ENCODE measurements at places on chromosomes 1 and 21.

DNA sequence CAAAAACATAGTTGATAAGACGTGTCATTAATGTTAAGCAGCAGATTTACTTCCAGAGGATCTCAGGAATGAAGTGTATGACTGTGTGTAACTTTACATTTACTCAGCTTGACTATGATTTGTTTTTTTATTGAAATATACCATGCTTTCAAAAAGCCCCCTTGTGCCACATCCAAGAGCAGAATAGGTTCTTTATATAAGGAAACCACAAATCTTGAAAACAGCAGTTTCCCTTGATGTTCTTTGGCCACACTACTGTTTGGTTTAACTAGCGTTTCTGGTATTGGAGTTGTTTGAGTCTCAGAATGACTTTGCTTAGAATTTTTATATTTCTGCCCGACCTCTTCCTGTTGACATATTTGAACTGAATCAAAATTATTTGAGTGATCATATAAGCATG is 25.0 kb downstream of the LRRC8C start:
- peak; percentile 7 for DNase-seq

- DNase-seq: no peak
Measured at GRCh38 chr1:21340230-21340945, 50.1 kb upstream of the ECE1 start.

DNA sequence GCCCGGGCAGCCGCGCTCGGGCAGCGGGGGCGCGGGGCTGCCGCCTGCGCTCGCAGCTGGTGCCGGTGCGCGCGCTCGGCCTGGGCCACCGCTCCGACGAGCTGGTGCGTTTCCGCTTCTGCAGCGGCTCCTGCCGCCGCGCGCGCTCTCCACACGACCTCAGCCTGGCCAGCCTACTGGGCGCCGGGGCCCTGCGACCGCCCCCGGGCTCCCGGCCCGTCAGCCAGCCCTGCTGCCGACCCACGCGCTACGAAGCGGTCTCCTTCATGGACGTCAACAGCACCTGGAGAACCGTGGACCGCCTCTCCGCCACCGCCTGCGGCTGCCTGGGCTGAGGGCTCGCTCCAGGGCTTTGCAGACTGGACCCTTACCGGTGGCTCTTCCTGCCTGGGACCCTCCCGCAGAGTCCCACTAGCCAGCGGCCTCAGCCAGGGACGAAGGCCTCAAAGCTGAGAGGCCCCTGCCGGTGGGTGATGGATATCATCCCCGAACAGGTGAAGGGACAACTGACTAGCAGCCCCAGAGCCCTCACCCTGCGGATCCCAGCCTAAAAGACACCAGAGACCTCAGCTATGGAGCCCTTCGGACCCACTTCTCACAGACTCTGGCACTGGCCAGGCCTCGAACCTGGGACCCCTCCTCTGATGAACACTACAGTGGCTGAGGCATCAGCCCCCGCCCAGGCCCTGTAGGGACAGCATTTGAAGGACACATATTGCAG is 3.0 kb downstream of the ARTN start:
- no peak for DNase-seq

- no peak for DNase-seq
Measured at GRCh38 chr1:12067900-12068821, 5.1 kb downstream of the TNFRSF8 start.

- DNase-seq: no peak
Measured at GRCh38 chr21:42353623-42354022, 2.8 kb upstream of the TFF2 start.

- DNase-seq: no peak
Measured at GRCh38 chr1:33143176-33143575, 38.7 kb downstream of the TRIM62 start.

DNA sequence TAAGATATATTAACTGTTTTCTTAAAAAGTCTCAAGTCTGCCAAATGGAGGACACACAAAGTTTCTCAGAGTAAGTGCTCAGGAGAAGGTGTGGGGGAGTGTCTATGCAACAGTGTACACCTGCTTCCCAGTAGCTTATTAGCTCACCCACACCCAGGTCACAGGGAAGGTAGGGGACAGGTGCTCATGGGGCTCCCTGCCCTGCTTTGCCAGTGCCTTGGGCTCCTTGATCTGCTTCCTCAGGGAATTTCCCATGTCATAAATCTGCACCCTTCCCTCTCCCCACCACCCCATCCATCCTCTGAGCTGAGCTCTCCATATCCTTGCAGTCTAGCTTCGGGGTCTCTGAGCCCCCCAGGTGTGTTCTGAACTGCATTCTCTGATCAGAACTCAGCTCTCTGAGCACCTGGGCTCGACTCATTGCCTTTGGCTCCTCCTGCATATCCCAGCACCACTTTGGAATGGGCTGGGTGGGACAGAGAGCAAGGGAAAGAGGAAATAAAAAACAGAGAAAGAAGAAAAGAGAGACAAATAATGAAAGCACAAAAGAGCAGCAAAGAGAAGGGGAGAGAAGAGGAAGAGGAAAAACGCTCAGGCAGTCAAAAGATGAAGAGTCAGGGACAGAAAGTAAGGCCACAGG is 87.0 kb upstream of the ATP1B1 start:
- DNase-seq: no peak

DNA sequence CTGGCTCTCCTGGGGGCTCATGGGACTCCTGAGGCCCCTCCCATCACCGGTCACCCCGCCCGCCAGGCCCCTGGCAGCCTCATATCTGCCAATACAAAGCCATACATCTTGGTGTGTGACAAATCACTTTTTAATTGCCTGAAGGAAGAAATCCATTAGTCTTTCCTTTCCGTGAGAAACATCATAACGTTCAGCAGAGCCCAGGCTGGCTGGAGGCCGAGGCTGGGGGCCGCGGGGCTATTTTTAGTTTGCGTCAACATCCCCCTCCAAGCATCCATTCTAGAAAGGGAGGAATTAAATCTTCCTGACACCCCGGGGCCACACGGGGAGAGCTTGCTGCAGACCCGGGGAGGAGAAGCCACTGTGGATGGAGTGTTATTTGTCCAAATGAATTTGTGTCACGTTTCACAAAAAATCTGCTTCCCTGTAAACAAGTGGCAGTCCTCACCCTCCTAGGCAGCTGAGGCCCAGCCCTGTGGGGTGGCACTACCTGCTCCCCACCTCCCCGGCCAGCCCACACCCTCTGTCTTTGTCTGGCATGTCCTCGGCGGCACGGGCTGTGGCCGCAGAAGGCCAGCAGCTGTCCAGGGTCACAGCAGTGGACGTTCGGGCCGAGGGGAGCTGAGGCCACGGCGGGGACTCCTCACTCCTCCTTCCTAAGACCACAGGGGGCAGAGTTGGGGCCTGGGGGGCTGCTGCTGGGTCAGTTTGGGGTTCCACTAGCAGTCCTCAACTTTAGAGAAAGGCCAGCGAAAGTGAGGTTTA is 236.9 kb upstream of the VAMP3 start:
- DNase-seq: no peak

DNA sequence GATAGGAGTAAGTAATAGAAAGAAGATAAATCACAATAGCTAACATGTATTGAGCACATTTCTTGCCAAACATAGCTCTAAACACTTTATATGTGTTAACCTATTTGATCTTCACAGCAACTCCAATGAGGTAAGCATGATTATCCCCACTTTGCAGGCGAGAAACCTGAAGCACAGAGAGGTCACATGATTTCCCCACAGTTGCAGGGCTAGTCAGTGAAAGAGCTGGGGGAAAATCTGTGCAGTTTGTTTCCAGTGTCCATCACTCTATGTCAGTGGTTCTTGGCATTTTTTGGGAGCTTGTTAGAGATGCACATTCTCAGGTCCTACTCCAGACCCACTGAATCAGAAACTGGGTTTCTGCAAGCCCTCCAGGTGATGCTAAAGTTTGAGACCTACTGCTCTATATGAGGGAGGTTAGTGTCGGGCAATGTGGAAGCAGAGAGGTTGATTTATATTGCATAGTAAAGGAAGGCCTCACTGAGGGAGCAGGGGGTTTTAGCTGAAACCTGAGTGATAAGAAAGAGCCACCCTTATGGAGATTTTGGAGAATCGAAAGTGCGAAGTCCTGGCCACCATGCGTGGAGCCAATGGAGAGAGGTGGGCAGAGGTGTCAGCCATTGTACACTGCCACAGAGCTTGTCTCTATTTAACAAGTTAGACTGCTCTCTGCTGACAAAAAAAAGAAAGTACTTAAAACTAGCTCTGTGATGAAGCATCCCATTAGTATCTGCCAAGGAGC is 20.9 kb downstream of the MCOLN3 start:
- no peak for DNase-seq

Measured in GDM1 (cell line).